Activated naive CD4-positive, alpha-beta T cell (primary cell): ENCODE measurements at places on chromosomes 6 and 20.

- DNase-seq: no peak
These were observed 222.6 kb upstream of the QKI start for GRCh38 chr6:163191704-163192537.

DNA sequence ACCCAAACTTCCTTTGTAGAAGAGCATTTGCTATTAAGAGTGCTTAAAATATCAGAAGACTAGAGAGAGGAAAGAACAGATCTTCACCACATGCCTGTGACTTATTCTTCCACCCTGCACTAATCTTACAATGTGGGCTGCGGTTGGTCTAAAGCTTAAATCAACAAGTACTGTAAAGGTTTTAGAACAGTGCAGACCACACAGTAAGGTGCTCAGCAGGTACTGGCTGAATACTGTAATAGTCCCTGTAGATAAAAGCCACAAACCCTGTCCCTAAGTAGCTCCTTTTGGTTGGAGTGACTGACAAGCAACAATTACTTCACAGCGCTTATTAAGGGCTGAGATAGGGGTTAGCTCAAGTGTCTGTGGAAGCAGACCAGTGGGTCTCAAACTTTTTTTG, 972 bp upstream of the PHF3 start:
- DNase-seq: no peak

GRCh38 chr20:47985092-47985850, 200.0 kb upstream of the SULF2 start:
- no peak for DNase-seq

DNA sequence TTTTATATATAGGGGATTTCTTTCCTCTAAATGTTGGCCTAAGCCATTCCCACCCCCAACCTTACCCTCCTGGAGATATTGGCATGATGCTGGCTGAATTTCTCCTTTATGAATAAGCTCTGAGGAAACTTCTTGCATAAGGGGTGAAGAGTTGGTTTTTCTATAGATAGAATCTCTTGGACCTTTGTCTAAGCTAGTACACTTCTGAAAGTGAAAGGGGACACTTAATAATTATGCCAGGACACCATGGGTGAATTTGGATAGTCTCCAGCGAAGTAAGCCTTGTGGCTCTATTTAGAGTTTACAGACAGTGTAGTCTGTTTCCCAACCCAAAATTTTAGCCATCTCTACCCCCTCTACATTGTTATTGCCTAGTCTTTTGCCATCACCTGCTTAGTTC, 27.1 kb upstream of the FABP7 start:
- DNase-seq: no peak

DNA sequence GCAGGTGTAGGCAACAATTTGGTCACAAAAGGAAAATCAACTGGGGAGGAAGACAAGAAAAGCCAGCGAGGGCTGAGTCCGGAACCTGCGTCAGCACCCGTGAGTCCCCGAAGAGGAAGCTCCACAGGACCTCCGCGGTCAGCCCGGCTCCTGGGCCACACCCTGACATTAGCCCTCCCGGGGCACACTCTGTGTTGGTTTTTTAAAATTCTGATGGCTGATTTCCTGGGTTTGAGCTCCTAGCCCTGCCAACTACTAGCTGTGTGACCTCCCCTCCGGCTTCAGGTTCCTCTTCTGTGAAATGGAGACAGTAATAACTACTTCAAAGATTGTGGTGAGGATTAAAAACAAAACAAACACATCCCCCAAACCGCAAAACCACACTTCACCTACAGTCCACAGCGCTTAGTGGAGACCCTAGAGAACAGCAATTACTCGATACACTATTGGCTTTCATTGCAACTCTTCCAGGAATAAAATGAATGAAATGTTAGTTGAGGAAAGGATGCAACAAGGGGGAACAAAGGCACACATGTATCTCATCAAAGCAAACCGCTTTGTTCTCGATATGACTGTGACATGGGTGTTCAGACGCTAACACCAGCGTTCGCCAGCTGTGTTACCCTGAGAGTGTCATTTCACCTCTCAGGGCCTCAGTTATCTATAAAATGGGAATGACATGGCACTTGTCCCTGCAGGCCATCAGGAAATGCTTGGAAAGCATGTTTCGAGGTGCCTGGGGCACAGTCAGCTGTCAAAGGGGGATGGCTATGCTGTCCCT, 985 bp downstream of the ZBP1 start:
- DNase-seq: no peak

- DNase-seq: no peak
These were observed 94.7 kb downstream of the ADTRP start for GRCh38 chr6:11683871-11684270.

DNA sequence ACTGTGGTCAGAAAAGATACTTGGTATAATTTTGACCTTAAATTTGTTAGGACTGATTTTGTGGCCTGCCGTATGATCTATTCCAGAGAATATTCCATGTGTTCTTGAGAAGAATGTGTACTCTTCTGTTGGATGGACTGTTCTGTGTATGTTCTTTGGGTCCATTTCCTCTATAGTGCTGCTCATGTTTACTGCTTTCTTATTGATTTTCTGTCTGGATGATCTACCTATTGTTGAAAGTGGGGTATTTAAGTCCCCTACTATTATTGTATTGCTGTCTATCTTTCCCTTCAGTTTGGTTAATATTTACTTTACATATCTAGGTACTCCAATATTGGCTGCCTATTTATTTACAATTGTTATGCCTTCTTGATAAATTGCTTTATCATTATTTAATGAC, 298.4 kb downstream of the BCKDHB start:
- no peak for DNase-seq

DNA sequence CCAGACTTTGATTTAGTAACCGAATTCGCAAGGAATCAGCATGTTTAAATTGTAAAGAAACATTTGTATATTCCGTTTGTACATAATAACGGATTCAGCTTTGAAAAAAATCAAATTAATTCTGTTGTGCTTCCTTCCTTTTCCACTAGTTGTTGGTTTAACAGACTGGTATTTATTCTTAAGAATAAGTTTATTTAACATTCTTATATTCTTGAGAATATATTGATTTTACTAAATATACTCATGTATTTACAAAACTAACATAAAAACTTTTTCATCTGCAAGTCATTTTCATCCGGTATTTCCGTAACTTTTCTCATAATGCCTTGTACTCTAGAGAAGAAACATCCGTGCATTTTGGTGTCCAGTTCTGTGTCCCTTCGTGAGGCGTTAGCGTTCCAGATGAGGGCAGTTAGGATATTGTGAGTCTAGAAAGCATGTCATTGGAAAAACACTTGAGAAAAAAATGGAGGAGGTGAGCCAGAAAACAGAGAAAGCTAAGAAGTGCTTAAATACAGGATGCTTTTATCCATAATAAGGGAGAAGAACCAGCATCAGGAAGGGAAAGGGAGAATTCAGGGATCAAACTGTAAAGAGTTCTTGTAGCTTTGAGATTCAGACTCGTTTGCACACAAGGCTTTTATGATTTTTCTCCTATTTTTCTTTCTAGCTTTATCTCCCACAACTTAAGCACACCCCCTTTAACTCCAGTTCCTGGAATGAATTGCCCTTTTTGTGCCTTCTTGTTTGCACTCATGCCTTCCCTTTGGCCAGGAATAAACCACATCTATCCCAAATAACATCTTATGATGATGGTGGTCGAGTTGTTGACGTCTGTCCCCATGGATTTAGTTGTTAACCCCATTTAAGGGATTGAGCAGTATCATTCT, 1.8 kb downstream of the WRNIP1 start:
- DNase-seq: no peak

- no peak for DNase-seq
These were observed 8.7 kb upstream of the SALL4 start for GRCh38 chr20:51811042-51811355.

- DNase-seq: no peak
These were observed 196.2 kb downstream of the BTBD9 start for GRCh38 chr6:38443352-38444144.

GRCh38 chr20:59032713-59033059, 551 bp upstream of the ATP5F1E start:
- DNase-seq: no peak

GRCh38 chr6:105817370-105817769, 268.8 kb upstream of the PRDM1 start:
- DNase-seq: no peak

DNA sequence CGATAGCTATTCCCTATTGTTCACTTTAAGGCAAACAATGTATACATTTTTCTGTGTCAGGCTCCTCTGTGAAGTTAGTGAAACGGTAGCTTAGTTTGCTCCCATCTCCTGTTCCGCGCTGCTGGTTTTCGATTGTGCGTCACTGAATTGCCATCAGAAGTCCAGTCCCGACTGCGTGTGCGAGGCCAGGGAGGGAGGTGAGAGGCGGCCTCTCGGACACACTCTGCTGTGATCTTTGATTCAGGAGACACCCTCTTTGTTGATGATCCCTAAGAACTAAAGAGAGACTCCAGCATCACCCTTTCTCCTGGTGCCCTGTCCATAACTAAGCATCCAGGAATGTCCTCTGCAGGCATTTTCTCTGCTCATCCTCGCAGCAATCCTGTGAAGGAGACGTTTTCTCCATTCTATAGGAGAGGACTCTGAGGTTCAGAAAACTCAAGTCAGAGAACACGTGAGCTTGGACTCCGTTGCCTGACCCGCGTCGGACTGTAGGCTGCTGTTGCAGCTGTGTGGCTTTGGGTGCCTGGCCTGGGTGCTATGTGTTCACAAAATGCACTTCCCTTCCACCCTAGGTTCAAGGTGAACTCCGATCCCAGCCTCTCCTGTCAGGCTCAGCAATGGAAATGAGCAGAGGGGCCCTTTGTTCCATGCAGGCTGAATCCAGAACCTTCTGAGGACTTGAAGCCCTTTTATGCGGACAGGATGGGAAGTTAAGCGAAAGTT, 24.1 kb upstream of the UNC93A start:
- DNase-seq: no peak

- DNase-seq: no peak
These were observed 13.9 kb downstream of the PI16 start for GRCh38 chr6:36968266-36968977.

- no peak for DNase-seq
These were observed 27.7 kb downstream of the MDGA1 start for GRCh38 chr6:37669887-37670437.

- no peak for DNase-seq
These were observed 139.7 kb downstream of the PLCB1 start for GRCh38 chr20:8271727-8272126.
